ENCODE measurements at places on chromosomes 2 and 18. TPM values are rescaled to one million over a fixed set of nuclear protein-coding genes. Genes with fewer than 3 reads are reported as not detected.

Gene DOK6
- polyA plus RNA-seq: 0.02 TPM

Gene POTEJ
- not detected for polyA plus RNA-seq

GRCh38 chr2:118046634-118047210 lies 32.9 kb upstream of the CCDC93 start:
- no peak for DNase-seq

DNA sequence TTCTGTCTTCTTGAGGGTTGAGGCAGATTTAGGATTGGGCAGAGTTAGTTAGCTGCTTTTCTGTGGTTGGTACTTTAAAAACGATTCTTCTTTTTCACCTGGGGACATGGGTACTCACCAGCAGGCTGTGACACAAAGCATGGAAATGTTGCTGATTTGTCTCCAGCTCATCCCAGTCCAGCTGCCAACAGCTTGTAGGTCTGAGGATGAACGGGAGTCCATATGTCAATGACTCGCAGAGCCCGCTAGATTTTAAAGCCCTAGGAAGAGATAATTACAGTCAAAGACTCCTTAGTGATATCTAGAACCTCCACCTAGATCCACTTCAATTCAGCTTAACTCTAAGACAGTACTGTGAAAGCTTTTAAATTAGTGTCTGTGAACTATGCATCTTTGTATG lies 20.8 kb downstream of the DOK1 start:
- DNase-seq: no peak

DNA sequence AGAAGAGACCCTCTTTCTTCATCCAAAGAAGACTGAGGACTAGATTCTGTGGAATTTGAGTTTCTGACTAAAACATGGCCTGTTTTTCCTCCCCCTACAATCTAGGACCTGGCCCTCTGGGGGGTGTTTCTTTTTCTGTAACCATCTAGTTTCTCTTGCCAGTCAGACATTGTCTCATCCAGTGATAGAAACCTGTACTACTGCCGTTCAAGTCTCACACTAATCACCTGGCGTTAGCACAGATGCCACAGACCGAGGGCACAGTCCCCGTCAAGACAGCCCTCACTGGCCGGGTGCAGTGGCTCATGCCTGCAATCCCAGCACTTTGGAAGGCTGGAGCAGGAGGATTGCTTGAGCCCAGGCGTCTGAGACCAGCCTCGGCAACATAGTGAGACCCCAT lies 126.9 kb upstream of the NDUFV2 start:
- no peak for DNase-seq

Gene MTLN
- polyA plus RNA-seq: 186 TPM

DNA sequence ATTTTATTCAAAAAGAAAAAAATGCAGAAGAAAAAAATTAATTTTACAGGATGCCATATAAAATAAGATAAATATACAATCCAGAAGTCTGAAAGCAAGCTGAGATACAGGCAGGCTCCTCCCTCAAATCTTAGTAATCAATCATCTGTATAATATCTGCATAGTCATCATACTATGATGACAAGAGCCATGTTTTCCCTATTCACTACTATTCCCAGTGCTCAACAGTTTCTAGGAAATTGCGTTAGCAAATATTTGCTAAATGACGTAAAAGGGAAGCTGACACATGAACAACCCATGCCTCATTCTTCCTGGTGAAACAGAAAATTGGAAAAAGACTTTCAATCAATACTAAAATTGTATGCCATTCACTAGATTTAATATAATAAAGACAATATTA lies 793.2 kb downstream of the SUCLG1 start:
- no peak for DNase-seq

DNA sequence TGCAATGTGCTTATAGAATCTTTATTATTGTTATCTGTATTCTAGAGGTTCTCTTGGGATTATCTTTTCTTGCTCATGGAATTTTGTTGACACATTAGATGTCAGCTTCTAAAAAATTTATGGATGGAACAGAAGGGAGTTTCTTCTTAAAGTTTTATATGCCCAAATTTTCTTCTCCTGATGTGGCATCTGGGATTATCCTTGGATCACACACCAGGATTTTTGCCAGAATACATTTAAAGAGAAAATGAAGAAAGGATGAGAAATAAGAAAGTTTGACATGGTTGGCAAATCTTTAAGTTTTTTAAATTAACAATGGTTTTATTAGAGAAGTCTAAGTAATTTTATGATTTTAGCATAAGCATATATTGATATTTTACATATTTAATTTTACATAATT lies 706.7 kb upstream of the TMEFF2 start:
- no peak for DNase-seq

DNA sequence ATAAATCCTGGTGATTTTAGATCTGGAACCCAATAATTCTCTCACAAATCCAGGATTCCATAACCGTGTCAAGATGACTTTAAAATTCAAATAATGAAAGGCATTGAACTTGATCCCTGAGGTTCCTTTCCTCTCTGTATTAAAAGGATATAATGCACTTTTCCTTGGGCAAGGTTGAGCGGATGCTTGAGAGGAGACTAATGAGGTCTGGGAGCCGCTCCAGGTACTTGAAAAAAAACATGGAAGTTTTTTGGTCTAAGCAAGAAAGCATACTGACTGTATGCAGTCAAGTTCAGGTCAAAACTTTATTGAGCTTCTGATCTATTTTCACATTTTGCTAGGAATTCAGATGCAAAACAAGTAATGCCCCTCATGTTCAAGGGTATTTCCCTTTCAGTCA lies 318.5 kb downstream of the RAD51AP2 start:
- DNase-seq: no peak

Gene GKN2
- polyA plus RNA-seq: not detected

DNA sequence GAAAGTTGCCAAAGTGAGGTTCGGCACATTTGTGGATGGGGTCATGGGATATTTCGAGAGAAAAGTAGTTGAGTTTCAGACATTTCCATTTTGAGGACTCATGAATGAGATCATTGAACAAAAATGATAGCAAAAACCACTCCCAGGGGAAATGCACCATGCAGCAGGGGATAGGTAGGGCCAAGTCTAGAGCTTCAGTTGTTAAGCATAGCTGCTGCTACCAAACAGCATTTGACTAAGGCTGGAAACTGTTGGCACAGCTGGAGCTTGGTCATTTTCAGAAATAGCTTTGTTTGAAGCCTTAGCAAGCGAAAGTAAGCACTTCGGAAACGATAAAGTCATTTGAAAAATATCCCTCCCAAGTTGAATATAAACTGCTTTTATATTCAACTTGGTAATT lies 431.8 kb downstream of the SOCS6 start:
- no peak for DNase-seq

GRCh38 chr2:121429927-121430520 lies 100.7 kb upstream of the RNU4ATAC start:
- DNase-seq: no peak

Gene HOXD3
- polyA plus RNA-seq: not detected

Gene RSAD2
- 6.5 TPM for polyA plus RNA-seq

DNA sequence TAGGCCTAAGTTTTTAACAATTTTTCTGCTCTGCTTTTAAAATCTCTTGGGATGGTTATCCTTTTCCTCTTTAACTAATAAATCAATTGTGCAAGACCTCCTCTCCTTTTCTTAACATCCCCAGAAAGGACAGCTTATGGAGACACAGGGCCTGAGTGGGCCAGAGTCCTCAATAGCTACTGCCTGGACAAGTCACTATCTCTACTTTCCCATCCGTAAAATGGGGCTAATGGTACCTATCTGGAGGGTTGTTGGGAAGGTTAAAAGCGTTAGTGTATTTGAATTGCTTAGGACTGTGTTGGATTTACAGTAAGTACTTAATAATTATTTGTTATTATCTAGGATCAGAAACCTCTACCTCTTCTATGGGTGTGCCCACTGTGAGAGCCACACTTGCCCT lies 60.1 kb downstream of the TGIF1 start:
- no peak for DNase-seq

Gene SLC9A2
- polyA plus RNA-seq: not detected

- DNase-seq: no peak
Measured at GRCh38 chr2:196808083-196808665, 981 bp downstream of the C2orf66 start.

DNA sequence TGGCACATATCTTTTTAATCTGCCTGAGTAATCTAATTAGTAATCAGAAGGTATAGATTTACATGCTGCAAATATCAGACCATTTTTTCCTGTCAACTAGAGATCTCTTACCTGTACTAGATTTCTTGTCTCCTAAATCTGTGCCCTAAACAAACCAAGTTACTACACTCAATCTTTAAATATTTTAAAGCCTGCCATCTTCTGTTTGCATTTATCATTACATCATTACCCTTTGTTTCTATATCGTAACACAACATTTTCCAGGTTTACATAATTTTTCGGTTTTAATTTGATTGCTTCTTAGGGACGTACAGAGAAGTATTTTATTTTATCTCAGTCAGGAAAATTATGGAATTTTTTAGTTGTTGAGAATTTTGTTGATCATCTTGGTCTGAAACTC lies 25.7 kb downstream of the PSMA8 start:
- peak; percentile 14 for DNase-seq

GRCh38 chr18:76005632-76006208 lies 489.3 kb downstream of the ZNF516 start:
- DNase-seq: no peak

Gene ATP5MC3
- polyA plus RNA-seq: 406 TPM

All from naive thymus-derived CD8-positive, alpha-beta T cell (primary cell).